CD8-positive, alpha-beta memory T cell (primary cell): ENCODE measurements at places on chromosomes 2 and 18. TPM values are rescaled to one million over a fixed set of nuclear protein-coding genes. Genes with fewer than 3 reads are reported as not detected.

DNA sequence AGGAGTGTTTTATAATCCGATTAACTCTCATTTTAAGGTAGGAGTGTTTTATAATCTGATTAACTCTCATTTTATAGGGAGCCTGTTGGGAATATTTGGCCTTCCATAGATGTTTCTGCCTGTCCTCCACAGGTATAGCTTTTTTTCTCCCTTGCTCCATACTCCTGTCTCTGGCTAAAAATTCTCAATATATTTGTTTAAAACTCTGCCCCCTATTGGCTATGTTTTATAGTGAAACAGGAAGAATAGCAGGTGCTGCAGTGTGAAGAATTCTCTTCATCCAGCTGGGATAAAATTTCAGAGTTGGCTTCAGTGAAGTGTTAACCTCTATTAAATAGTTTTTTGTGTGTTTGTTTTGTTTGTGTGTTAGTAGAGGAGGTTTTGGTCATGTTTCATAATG is 1046.0 kb upstream of the TMEFF2 start:
- no peaks in the 10 kb centered on the region for H3K4me1 ChIP-seq
- H3K27ac ChIP-seq: no peak overlapping the region
- H3K27me3 ChIP-seq: no peaks in the 10 kb centered on the region
- DNase-seq: no peak
- H3K36me3 ChIP-seq: no peaks in the 10 kb centered on the region
- H3K4me3 ChIP-seq: no peak overlapping the region

GRCh38 chr2:96336873-96337272 is 1.3 kb downstream of the NCAPH start:
- H3K4me3 ChIP-seq: no peak overlapping the region
- peak overlapping the region; percentile 24 for H3K27ac ChIP-seq
- no peaks in the 10 kb centered on the region for H3K36me3 ChIP-seq
- H3K27me3 ChIP-seq: no peaks in the 10 kb centered on the region

DNA sequence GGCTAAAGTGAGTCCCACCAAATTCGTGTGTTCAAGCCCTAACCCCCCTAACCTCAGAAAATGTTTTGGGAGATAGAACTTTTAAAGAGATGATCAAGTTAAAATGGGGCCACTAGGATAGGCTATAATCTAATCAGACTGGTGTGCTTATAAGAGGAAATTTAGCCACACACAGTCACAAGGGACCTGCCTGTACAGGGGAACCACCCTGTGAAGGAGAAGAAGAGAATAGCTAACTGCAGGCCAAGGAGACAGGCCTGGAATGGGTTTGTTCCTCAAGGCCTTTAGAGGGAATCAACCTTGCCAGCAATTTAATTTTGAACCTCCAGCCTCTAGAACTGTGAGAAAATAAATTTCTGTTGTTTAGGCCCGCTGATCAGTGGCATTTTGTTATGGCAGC is 36.0 kb upstream of the TANK start:
- no peak for DNase-seq
- H3K36me3 ChIP-seq: no peaks in the 10 kb centered on the region
- H3K4me3 ChIP-seq: no peak overlapping the region
- H3K27me3 ChIP-seq: no peaks in the 10 kb centered on the region
- no peak overlapping the region for H3K27ac ChIP-seq

GRCh38 chr18:35624146-35624545 is 42.6 kb downstream of the GALNT1 start:
- DNase-seq: no peak
- H3K27me3 ChIP-seq: no peaks in the 10 kb centered on the region
- H3K4me1 ChIP-seq: peaks cover 15% of the 10 kb centered on the region
- H3K36me3 ChIP-seq: no peaks in the 10 kb centered on the region
- no peak overlapping the region for H3K27ac ChIP-seq

DNA sequence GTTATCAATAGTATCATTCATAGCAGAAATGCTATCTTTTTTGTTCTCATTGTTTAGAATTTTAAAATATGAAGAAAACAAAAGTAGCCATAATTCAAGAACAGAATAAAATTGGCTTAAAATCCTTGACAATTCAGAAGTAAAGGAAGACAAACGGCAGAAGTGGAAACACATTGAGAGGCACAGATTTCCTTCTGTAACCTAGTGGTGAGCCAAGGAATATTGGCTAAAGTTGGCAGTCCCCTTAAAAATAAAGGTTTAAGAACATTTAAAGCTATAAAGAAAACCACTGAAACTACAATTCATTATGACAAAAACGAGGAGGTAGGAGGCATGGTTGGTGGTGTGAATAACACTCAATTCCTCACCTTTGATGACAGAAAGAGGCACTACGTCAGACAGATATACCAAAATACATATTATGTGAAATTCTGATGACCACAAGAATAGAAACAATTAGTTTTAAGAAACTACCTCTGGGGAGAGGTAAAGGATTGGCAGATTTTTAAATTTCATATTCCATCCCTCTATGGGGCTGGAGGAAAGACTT is 42.3 kb downstream of the SFT2D3 start:
- DNase-seq: no peak
- no peak overlapping the region for H3K4me3 ChIP-seq
- no peak overlapping the region for H3K27ac ChIP-seq

DNA sequence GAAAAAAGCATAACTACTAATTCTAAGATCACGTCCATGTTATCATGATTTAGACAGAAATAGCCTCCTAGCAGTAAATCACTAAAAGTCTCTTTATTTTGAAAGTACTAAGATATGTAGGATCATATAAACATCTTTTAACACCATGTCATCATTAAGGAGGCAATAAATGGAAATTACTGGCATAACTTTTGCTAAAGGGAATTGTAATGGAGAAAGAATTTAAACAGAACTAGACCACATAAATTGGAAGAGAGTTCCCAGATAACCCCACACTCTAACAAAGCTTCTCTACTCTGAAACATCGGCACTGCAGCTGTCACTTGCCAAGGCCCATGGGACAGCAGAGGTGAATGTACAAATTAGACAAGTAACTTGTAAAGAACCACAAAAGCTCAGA is 29.5 kb downstream of the STK39 start:
- no peak for DNase-seq
- H3K27ac ChIP-seq: no peak overlapping the region
- no peaks in the 10 kb centered on the region for H3K4me1 ChIP-seq
- no peaks in the 10 kb centered on the region for H3K27me3 ChIP-seq
- H3K4me3 ChIP-seq: no peak overlapping the region

- DNase-seq: no peak
- no peaks in the 10 kb centered on the region for H3K36me3 ChIP-seq
- H3K4me3 ChIP-seq: no peak overlapping the region
- no peaks in the 10 kb centered on the region for H3K27me3 ChIP-seq
- H3K27ac ChIP-seq: no peak overlapping the region
Observed at GRCh38 chr2:201906777-201907562, 100.6 kb downstream of the CDK15 start.

DNA sequence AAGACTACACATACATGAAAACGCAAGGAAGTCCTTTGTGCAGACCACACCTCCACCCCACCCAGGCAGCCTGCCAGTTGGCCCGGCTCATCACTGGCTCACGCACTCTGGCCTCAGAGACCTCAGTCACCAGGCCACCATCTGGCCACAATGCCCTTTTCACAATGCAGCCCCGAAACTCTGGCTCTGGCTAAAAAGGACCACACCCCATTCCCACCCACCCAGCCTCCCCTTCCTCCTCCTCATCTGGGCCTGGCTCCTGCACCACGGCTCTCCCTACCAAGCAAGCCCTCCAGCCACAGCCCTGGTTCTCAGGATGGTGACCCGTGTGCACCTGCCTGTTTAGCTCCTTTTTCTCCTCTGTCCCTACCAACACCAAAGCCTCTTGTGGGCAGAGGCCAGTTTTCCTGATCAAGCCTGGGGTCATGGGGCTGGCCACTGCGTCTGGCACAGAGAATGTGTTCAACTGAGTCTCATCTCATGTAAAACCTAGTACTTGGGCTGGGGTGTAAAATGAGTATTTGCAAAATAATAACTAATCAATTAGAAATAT is 7.4 kb downstream of the HDAC4 start:
- peaks cover 13% of the 10 kb centered on the region for H3K4me1 ChIP-seq
- H3K27me3 ChIP-seq: no peaks in the 10 kb centered on the region
- no peak for DNase-seq
- no peak overlapping the region for H3K4me3 ChIP-seq

- peaks cover 3% of the 10 kb centered on the region for H3K36me3 ChIP-seq
- no peaks in the 10 kb centered on the region for H3K4me1 ChIP-seq
- no peaks in the 10 kb centered on the region for H3K27me3 ChIP-seq
Observed at GRCh38 chr2:25650256-25650655, 23.1 kb downstream of the DTNB start.

DNA sequence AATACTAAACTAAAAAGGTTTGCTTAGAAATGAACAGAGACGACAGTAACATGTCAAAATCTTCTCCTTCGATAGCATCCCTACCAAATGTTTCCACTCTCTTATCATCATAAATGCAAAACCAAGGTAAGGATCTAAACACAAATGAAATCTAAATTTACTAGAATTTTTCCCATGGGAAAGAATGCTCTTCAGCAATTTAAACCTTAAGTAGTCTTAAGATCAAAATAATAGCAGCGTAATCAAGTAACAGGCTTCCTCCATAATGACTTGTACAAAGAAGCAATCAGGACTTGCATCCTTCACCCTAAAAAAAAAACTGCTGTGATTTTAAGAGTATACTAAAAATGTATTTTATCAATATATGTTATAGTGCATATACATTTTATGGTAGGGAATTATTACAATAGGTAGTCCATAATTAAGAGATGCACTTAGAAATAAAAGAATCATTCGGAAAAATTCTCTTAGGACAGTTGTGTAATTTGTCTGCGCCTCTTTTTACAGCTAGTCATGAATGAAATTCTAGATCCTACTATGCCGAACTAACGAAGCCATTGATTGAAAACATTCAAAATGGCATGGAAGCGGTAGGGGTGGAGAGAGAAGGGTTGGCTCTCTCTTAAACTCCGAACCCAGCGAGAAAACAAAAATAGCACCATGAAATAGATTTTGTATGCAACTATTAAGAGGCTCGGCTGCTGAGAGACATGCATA is 1.3 kb downstream of the PGAP1 start:
- no peaks in the 10 kb centered on the region for H3K36me3 ChIP-seq
- H3K27me3 ChIP-seq: no peaks in the 10 kb centered on the region
- no peak overlapping the region for H3K27ac ChIP-seq
- peaks cover 9% of the 10 kb centered on the region for H3K4me1 ChIP-seq
- DNase-seq: no peak

- H3K4me1 ChIP-seq: no peaks in the 10 kb centered on the region
- H3K36me3 ChIP-seq: no peaks in the 10 kb centered on the region
- DNase-seq: no peak
- no peak overlapping the region for H3K4me3 ChIP-seq
Observed at GRCh38 chr18:35730691-35731370, 149.3 kb downstream of the GALNT1 start.

DNA sequence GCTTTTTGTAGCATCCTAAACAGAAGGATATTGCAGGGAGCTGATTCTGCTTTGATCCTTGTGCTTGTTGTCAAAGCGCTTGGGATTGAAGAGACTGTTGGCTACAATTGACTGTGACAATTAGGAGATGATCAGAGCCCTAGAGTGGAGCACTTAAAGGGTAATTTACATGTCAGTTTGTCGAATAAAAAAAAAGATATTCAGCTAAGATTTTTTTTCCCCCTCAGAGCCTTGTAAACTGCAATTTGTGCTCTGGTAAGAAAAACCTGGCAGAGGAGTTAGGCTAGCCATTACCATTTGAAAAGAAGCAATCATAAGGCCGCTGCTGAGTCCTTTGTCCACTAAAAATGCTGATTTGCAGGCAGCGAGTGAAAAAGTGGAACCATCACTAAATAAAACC is 47.8 kb upstream of the ZEB2 start:
- no peak overlapping the region for H3K27ac ChIP-seq
- no peak overlapping the region for H3K4me3 ChIP-seq
- H3K4me1 ChIP-seq: no peaks in the 10 kb centered on the region
- no peaks in the 10 kb centered on the region for H3K36me3 ChIP-seq

DNA sequence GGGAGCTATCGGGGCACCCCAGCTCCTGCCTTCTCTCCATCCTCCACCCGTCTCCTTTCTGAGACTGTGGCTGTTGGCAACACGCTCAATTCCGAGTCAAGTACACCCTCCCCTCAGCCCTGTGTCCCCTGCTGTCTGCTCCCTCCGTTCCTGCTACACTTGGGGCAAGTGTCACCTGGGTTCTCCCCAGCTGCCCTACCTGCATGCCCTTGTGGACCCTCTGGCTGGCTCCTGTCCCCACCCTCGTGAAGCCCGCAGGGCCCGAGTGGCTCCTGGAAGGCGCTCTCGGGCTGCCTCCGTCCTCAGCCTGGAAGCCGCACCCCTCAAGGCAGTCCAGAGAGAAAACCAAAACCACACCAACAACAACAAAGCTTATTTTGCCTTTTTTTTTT is 33.9 kb downstream of the PDIA6 start:
- no peaks in the 10 kb centered on the region for H3K27me3 ChIP-seq
- H3K4me3 ChIP-seq: no peak overlapping the region
- H3K4me1 ChIP-seq: no peaks in the 10 kb centered on the region

DNA sequence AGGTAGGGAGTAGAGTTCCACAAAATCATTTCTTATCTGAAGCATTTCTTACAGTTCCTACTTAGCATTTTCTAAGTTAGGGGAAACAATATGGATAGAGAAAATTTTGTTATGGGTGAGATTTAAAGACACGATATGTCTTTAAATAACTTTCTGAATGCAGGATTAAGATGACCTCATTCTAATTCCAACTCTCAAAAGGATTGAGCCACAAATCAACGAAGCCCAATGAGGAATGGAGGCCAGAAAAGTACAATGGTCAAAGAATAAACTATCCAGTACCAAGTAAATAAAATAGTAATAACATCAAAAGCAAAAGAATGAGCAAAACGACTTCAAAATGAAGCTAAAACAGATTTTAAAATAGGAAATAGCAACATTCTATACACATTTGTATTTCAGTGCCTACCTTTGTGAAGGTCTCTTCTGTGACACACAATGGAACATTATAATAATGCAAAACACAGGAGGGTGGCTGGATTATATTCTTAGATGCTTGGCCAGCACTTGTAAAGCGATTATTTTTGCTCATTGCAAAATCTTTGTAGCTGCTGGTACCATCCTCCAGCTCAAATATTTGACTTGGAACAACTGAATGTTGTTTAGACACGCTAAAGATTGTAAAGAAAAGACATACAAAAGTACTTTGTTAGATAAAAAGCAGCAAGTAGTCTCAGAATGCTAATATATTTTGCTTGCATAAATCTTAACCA is 33.8 kb downstream of the HNRNPLL start:
- no peak for DNase-seq
- H3K36me3 ChIP-seq: peaks cover 31% of the 10 kb centered on the region
- H3K27me3 ChIP-seq: no peaks in the 10 kb centered on the region
- no peak overlapping the region for H3K4me3 ChIP-seq

DNA sequence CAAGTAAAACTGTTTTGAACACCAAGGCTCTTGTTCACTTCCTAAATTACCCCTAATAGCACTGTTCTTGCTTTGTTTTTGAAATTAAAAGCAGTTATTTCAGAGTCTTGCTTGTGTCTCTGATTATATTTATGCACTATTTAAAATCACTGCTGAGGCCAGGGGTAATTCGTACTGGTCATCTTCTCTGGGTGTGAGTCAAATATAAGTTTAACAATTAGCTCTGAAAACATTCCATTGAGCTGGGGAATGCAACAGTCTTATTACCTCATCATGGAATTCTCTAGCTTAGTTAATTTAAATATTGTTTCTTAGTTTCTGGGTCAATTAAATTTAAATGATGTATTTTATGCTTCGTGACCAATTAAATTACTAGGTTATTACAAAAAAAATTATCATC is 135.0 kb downstream of the MEIS1 start:
- no peaks in the 10 kb centered on the region for H3K4me1 ChIP-seq
- DNase-seq: no peak
- H3K36me3 ChIP-seq: no peaks in the 10 kb centered on the region
- no peak overlapping the region for H3K27ac ChIP-seq

The DLX1 gene
- not detected for total RNA-seq

The TXNDC2 gene
- not detected for total RNA-seq

The C2orf81 gene
- total RNA-seq: 2.7 TPM
